ENCODE measurements at places on chromosomes 16 and 17. TPM values are rescaled to one million over a fixed set of nuclear protein-coding genes. Genes with fewer than 3 reads are reported as not detected.

Gene HEATR9
- total RNA-seq = not detected

Gene LAT
- total RNA-seq = 0.09 TPM

Gene KRT32
- total RNA-seq = 0.21 TPM

Gene EPX
- not detected for total RNA-seq

Gene CD300LD
- not detected for total RNA-seq

Gene PTGES3L
- 0.28 TPM for total RNA-seq

Gene RNF112
- total RNA-seq = not detected

Gene PMM2
- total RNA-seq = 36.5 TPM

Gene FGF11
- total RNA-seq = 32.1 TPM
